Jurkat, Clone E6-1 (cell line): ENCODE measurements at places on chromosomes 11 and 22.

DNA sequence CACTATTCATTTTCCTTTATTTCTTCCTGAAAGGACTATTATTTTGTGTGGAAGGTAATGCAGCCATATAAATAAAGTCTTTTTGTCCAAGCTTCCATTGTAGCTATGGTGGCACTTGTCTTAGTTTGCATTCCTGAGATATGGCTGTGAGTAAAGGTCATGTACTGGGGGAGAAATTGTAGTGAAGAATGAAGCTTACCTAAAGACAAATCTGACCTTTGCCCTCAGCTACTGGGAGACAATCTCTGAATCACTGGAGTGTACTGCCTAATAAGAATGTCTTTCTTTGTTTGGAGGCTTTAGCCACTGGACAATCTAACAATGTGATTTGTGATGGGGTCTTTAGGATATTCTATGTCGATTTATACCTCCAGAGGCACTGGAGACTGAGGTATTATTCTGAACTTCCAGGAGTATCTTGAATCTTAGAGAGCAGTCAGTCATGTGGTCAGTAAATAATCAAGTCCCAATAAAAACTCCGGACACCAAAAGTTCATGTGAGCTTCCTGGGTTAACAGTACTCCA lies 39.7 kb upstream of the OR5AK2 start:
- no peak for DNase-seq

DNA sequence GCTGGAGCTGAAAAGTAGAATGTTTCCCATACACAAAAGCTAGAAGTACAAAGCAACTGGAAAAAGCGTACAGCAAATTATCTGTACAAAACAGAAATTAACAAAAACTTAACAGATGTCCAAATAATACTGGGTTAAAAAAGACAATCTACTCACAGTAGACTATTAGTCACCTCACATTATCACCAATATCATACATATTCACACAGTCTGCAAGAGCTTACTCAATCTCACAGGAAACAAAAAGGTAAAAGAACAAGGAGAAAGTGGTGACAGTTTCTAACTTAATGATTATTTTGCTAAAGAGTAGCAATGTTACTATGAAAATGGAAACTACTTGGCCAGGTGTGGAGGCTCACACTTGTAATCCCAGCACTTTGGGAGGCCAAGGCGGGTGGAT lies 11.9 kb downstream of the CELF1 start:
- no peak for DNase-seq

GRCh38 chr11:64713781-64714363 lies 9.1 kb downstream of the NRXN2 start:
- no peak for DNase-seq

GRCh38 chr22:40009292-40009774 lies 14.6 kb downstream of the FAM83F start:
- no peak for DNase-seq

GRCh38 chr11:44622190-44622650 lies 56.8 kb downstream of the CD82 start:
- no peak for DNase-seq

- DNase-seq: no peak
These were observed 637 bp upstream of the ZBTB16 start for GRCh38 chr11:114058871-114059277.

DNA sequence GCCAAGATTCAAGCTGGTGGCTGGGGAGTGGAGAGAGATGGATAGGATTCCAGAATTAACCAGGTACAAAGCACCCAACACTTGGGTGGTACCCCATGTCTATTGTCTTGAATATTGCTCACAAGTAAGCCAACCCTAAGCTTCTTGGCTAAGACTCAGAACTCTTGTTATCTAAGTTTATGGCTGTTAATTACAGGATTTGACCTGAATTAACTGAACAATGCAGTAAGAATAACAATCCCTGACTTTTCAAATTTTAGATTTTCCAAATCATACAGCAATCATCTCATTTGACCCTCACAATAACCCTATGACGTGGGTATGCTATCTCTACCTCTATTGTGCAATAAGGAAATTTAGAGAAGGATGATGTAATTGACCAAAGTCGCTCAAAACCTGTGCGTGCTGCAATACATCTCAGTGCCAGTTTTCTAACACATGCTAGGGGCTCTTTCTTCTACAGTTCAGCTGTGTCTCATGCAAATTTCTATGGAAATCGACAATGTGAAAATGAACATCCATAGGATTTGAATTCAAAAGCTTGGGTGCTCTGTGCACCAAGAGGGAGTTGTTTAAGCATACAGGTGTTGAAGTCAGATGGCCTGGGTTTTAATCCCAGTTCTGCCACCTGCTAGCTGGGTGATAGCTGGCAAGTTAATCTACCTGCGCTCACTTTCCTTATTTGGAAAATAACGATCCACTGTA lies 40.1 kb upstream of the APLNR start:
- DNase-seq: no peak

GRCh38 chr11:130413405-130414106 lies 14.9 kb downstream of the ADAMTS8 start:
- DNase-seq: no peak
